PC-3 (cell line): ENCODE measurements at places on chromosomes 3 and 15. TPM values are rescaled to one million over a fixed set of nuclear protein-coding genes. Genes with fewer than 3 reads are reported as not detected.

Gene GOLGA6L4
- total RNA-seq = 0.73 and 1.2 TPM in 2 replicates

- peaks cover 16% of the 10 kb centered on the region for H3K4me1 ChIP-seq
- no peaks in the 10 kb centered on the region for H3K36me3 ChIP-seq
- no peaks in the 10 kb centered on the region for H3K27me3 ChIP-seq
- H3K4me3 ChIP-seq = no peak overlapping the region
- H3K27ac ChIP-seq = no peak overlapping the region
Observed at GRCh38 chr3:69207031-69207430, 84.6 kb upstream of the LMOD3 start.

- DNase-seq = peak; percentile 50
- H3K27me3 ChIP-seq = no peaks in the 10 kb centered on the region
- peak overlapping the region; percentile 90 for H3K4me3 ChIP-seq
- H3K27ac ChIP-seq = peak overlapping the region; percentile 99
Observed at GRCh38 chr3:149376718-149377407, 586 bp downstream of the TM4SF1 start.

DNA sequence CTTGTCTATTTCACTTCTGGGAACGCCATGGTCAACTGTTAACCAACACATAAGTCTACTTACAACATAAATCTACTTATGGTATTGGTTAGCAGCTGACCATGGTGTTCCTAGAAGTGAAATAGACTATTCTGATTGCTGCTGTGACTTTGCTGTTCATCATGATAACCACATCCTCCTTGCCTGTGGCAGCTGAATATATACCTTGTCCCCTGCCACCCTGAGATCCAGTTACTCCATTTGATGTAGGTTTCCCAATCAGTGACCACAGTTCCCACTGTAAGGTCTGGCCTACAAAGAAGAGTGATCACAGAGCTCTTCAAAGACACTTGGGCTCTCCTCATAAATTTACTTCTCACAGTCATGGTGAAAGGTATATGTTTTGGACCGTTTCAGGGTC is 66.8 kb upstream of the ALDH1A3 start:
- no peaks in the 10 kb centered on the region for H3K36me3 ChIP-seq
- no peak overlapping the region for H3K27ac ChIP-seq
- no peaks in the 10 kb centered on the region for H3K27me3 ChIP-seq
- H3K4me3 ChIP-seq = no peak overlapping the region
- no peak for DNase-seq
